ENCODE measurements at places on chromosomes 5 and 9.

DNA sequence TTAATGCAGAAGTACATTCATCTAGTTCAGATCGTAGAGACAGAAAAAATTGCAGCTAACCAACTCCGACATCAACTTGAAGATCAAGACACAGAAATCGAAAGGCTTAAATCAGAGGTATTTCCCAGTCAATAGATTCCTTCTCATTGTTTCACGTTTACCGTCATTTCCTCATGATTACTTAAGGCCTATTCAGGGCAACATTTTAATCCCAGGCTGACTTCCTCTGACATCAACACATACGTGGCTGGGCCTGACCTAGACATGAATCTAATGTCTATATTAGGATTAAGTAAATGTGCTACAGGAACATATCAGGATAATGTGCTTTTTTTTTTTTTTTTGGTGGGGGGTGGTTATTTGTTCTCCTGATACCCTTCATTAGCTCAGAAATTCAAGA lies 107.9 kb downstream of the RASGRF2 start:
- DNase-seq = no peak

DNA sequence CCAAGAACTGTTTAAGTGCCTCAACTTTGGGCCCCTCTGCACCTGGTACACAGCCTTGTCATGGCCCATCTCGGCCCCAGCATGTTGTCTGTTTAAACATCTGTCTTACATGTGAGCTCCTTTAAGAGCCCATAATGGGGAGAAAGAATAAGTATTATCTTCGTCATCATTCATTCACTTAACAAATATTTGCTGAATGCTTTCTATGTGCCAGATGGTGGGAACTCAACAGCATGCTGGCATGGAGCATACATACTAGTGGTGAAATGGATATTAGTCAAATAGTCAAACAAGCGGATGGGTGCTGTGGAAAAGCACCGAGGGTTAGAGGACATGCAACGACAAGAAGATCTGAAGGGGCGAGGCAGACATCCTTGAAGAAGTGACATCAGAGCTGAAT lies 54.5 kb downstream of the GABBR2 start:
- DNase-seq = no peak

DNA sequence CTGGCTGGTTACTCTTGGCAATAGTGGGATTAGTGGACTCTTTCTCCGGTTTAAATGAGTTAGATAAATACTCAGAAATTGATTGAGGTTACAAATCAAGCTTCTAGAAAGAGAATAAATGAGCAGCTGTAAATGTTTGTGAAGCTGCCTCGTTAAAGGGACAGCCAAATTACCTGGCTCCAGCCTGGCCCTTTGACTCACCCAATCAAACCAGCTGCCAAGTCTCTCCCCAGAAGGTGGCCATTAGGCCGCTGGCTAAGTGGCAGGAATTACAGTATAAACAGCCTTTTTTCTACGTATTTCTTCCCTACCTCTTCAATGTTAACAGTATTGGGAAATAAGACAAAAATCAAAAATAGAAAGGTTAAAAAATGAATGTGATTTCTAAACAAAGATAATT lies 46.0 kb upstream of the SRFBP1 start:
- no peak for DNase-seq

GRCh38 chr5:77560677-77561263 lies 68.7 kb upstream of the WDR41 start:
- no peak for DNase-seq

- DNase-seq = peak; percentile 37
Measured at GRCh38 chr5:33565324-33565723, 124.6 kb downstream of the TARS1 start.

- no peak for DNase-seq
Measured at GRCh38 chr5:32776200-32776599, 65.1 kb downstream of the NPR3 start.

DNA sequence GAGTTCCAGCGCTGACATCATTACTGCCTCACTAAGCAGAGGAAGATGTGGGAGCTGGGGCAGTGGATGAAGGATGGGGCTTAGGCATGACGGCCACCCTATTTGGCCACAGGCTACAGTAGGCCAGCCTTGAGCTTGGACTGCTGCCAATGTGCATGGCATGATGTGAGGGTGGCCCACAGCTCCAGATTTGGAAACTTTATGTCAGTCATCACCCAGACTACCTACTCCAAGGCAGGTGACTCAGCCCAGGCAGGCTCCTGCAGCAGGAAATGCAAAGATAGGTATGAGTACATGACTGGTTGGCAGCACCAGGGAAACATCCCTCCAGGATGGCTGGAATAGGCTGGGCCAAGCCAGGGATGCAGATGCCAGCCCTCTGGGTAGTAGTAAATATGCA lies 303.6 kb downstream of the SPOCK1 start:
- DNase-seq = no peak

GRCh38 chr9:127896395-127897192 lies 2.8 kb downstream of the ST6GALNAC6 start:
- DNase-seq = no peak

- no peak for DNase-seq
Measured at GRCh38 chr5:80254767-80255430, 949 bp downstream of the SERINC5 start.

DNA sequence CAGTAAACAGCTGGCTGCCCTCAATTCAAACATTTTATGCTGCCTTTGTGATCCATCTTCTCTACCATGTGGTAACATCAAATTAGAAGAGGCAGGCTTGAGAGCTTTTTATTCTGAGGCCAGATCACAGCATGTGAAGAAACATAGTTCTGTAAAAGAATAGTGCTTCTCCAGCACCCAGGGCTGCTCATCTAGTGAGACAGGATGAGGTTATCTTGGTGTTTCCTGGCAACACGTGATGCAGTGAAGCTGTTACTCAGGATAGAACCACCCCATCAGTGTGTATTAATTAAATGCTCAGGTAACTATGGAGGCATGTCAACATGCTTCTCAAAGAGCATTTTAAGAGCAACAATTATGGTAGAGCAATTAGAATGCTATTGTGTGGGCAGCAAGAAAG lies 400.5 kb upstream of the ACO1 start:
- no peak for DNase-seq

GRCh38 chr9:92385953-92386352 lies 18.4 kb downstream of the OGN start:
- no peak for DNase-seq

- DNase-seq = no peak
Measured at GRCh38 chr9:29332789-29333188, 1759.5 kb upstream of the C9orf72 start.

GRCh38 chr5:116575326-116576052 lies 866 bp upstream of the SEMA6A start:
- DNase-seq = peak; percentile 26

DNA sequence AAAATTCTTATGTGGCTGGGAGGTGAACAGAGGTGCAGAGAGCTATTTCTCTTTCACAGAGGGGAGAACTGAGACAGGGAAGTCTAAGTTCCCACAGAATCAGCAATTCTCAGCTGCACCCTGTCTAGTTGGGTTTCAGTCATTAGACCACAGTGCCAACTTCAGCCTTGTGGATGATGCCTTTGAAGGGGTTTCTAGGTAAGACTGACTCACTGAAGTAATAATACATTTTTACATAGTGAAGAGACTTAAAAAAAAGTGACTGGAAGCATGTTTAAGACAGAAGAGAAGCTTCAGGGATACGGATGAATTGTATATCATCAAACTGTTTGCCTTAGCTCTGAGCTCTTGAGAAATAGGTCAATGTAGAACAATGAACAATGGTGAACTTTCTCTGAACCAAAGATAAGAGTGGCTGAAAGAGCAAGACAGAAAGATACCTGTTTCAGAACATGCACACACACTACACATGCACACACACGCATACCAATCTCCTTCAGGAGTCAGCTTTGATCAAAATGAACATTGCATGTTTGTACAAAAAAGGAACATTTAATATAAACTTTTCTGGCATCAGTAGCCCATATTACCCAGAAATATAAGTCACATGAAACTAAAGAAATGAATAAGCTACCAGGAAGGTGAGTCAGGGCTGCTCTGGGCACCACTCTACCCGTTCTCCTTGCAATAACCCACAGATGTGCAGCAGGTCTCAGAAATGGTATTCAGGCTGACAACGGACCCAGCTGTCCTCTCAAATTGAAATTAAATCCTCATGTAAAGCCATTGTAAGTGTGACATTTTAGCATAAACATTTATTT lies 12.6 kb upstream of the FYB1 start:
- DNase-seq = no peak

GRCh38 chr5:57719216-57719615 lies 236.6 kb upstream of the ACTBL2 start:
- no peak for DNase-seq

DNA sequence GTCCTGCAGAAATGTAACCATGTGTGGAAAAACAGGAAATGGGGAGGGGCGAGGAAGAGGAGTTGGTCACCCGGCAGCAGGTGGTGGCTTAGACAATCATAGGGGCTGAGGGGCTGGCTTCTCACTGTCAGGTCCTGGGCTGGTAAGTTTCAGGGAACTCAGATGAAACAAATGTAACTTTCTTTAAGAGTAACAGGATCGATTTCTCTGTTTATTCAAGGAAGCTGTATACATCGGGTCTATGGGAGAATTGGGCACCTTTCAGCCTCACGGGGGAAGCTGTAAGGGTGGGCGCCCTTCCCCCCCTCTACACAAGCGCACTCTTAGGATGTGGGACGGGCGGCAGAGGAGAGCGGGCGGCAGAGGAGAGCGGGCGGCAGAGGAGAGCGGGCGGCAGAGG lies 104.3 kb upstream of the SIMC1 start:
- DNase-seq = no peak

DNA sequence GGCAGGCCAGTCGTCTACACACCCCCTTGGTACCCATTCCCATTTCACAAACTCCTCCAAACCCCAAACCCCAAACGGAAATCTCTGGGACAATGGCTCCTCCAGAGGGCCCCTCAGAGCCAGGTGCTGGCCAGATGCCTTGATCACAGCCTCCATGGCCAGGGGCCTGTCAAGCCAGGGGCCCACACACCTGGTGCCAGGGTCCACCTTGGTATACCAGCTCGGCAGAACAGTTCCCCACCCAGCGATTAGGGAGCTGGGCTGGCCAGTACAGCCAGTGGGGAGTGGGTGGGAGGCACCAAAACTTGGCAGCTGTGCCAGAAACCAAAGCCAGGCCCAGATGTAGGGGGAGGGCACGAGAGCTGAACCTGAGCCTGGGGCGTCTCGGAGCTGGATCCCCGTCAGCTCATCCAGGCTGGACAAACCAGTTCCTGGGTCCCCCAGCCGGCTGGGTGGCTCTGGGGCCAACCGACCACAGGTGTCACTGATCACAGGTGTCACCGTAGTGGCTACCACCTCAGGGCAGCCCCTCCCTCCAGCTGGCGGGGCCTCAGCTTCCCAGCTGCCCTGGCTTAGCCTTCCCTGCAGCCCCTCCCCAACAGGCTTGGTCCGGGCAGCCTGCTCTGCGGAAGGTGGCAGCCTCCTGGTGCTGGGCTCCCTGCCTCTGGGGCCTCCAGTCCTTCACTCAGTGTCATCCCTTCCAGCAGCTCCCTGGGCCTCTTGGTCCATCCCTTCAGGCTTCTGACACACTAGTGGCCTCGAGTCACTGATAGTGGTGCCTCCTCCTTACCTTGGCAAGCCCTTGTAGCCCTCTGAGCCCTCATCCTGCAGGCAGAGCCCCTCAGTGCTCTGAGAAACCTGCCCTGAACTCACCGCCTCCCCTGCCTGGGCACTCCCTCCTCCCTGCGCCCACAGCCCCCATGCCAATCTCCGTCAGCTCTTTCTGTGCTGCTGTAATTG lies 6.6 kb upstream of the RMND5B start:
- no peak for DNase-seq

- no peak for DNase-seq
Measured at GRCh38 chr9:99046542-99047071, 58.3 kb upstream of the TGFBR1 start.

DNA sequence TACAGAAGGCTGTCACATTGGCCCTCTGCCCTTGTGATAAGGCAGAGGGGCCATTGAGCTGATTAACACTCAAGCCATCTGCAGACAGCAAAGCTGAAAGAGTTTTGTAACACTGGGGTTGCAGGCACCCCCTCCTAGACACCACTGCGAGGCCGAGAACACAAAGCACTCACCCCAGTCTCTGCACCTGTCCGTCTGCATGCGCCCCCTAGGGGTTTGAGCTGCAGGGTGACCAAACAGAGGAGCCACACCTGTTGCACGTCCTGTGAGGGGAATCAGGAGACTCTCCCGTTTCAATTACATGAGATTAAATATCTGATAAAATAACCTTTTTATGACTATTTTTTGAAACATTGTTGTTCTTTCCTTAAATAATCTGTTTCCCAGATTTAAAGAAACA lies 1180.4 kb downstream of the CDH9 start:
- no peak for DNase-seq

DNA sequence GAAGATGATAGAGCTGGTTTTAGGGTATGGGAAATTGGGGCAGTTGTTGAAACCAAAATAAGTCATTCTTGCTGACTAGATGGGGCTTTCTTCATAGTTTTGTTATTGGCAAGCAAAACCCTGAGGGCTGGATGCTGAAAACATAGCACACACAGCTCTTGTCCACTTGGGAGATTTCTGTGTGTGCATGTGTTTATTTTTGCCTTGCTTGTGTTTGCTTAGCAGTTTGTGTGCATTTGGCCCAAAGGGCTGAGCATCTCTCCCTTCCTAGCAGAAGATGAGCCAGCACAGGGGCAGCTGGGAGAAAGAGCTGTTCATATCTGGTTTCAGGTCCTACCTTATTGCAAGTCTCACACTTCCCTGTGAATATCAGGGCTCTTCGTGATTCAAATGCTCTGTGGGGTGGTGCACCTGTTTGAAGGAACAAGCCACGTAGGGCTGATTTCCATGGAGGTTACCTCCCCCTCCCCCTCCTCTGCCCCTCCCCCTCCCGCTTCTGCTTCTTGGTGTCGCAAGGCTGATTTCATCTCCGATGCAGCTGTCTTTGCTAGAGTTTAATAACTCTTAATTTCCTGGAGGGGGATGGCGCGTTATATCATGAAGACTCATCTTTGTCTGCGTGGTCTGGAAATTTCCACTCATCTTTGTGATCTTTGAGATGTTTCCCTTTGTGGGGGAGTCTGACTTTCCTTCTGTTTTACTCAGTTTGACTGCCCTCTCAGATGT lies 296.5 kb downstream of the ARHGAP26 start:
- peak; percentile 22 for DNase-seq

- DNase-seq = no peak
Measured at GRCh38 chr5:115417076-115417475, 120.6 kb upstream of the CCDC112 start.

GRCh38 chr5:141524604-141525597 lies 36.0 kb downstream of the PCDHGC5 start:
- DNase-seq = peak; percentile 88

DNA sequence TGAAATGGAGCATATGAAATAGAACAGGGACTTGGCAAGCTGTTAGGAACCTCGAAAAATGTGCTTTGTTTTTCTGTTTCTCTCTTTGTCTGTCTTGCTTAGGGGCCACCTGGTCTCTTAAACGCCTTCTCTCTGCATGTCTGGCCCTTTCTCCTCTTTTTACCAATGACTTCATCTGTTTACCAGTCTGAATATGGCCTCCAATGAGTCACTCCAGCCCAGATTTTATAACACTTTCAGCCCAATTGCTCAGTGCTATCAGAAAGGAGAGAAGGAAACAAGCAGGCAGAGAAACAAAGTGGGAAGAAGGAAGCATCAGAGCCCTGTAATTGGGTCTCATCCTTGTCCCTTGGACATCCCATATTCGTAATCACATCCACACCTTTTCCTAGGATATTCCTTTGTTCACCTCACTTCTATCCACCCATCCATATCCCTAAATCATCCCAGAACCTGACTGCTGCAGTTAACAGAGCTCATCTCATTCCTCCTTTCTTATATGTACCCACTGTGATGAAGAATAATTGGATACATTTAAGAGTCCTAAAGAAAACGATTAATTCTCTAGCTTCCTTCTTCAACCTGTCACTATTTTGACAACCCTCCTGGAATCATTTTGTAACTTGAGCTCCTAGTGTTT lies 151.8 kb upstream of the GPR151 start:
- no peak for DNase-seq
